ENCODE measurements at places on chromosomes 11 and 22. TPM values are rescaled to one million over a fixed set of nuclear protein-coding genes. Genes with fewer than 3 reads are reported as not detected.

DNA sequence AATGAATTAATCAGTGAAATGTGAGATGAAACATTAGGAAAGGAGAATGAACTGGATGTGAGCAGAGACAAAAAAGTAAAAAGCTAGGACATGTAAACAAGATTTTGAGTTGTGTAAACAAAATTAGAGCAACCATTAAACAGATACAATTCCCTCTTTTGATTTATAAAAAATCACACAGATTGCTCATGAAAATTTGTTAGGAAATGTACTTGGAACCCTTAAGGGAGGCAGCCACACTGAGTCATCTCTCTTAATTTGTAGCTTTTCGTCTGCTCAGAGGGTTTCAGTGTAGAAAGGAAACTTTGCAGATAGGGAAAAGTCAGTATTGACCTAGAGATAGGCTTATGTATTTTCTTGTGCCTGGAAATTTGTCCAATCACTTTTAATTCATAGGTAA is 49.6 kb upstream of the ME3 start:
- peaks cover 5% of the 10 kb centered on the region for H3K36me3 ChIP-seq
- no peak for DNase-seq
- H3K27ac ChIP-seq, result peak overlapping the region; percentile 34
- no peaks in the 10 kb centered on the region for H3K27me3 ChIP-seq

The CNIH2 gene
- 2.5 TPM for total RNA-seq

DNA sequence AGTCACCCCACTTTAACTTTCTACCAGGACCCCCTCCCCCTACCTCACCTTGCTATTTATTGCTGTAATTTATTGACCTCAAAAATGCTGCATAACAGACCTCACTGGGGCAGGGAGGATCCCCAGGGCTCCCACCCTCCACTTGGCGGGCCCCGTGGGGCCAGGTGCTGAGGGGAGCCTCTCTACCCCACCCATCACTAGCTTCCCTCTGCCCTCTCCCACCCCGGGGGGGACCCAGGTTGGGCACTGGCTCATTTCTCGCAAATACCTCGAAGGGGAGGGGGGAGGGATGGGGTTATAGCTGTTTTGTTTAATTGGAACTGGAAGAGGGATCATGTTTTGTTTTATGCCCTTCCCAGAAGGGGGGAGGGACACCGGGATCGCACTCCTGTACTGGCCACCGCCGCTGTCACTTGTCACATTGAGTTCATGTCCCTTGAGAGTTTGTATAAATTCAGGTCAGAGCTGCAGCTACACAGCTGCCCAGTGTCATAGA is 16.3 kb upstream of the TMEM191C start:
- no peaks in the 10 kb centered on the region for H3K27me3 ChIP-seq
- peaks cover 4% of the 10 kb centered on the region for H3K36me3 ChIP-seq
- no peak overlapping the region for H3K4me3 ChIP-seq
- H3K4me1 ChIP-seq, result no peaks in the 10 kb centered on the region
- no peak overlapping the region for H3K27ac ChIP-seq

GRCh38 chr11:105449100-105449734 is 160.7 kb upstream of the GRIA4 start:
- no peak overlapping the region for H3K27ac ChIP-seq
- H3K4me3 ChIP-seq, result no peak overlapping the region
- no peaks in the 10 kb centered on the region for H3K4me1 ChIP-seq
- peaks cover 3% of the 10 kb centered on the region for H3K27me3 ChIP-seq
- no peak for DNase-seq

GRCh38 chr11:121391914-121392313 is 60.2 kb upstream of the SORL1 start:
- peaks cover 29% of the 10 kb centered on the region for H3K27me3 ChIP-seq
- no peak overlapping the region for H3K4me3 ChIP-seq
- H3K36me3 ChIP-seq, result no peaks in the 10 kb centered on the region
- H3K27ac ChIP-seq, result no peak overlapping the region
- DNase-seq, result no peak

DNA sequence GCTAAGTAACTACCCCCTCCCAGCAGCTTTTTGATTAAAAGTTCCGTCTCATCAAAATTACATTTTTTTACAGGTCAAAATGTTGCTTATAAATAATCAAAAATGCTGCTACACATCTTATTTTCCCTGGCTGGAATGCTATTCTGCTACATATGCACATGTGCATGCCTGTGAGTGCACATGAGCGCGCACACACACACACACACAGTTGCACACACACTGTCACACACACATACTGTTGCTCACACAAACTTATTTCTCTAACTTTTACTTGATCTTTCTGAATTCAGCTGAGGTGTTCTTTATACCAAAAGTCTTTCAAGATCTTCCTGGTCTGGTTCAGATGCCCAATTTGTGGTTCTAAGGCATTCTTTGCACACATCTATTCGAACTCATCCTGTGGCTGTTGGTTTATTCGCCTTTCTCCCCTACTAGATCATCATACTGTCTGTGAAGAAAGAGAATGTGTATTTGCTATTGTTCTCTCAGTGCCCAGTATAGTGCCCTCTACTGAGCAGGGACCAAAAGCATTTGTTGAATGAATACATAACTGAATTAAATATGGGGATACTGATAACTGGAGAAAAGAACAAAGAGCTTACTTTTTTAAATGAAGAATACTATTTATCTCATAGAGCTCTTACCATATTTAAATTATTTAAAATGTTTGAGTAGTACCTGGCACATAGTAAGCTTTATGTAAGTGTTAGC is 68.1 kb upstream of the CCDC179 start:
- peaks cover 18% of the 10 kb centered on the region for H3K4me1 ChIP-seq
- no peak overlapping the region for H3K27ac ChIP-seq
- DNase-seq, result no peak
- H3K27me3 ChIP-seq, result no peaks in the 10 kb centered on the region
- no peaks in the 10 kb centered on the region for H3K36me3 ChIP-seq

GRCh38 chr11:129804012-129804411 is 11.6 kb upstream of the TMEM45B start:
- no peak for DNase-seq
- peaks cover 2% of the 10 kb centered on the region for H3K36me3 ChIP-seq
- H3K27ac ChIP-seq, result no peak overlapping the region
- peaks cover 64% of the 10 kb centered on the region for H3K27me3 ChIP-seq

GRCh38 chr22:23782252-23782651 is 4.5 kb upstream of the SMARCB1 start:
- H3K4me3 ChIP-seq, result no peak overlapping the region
- peak overlapping the region; percentile 17 for H3K27ac ChIP-seq
- no peak for DNase-seq
- peaks cover 51% of the 10 kb centered on the region for H3K4me1 ChIP-seq

The EXT2 gene
- 116 TPM for total RNA-seq

DNA sequence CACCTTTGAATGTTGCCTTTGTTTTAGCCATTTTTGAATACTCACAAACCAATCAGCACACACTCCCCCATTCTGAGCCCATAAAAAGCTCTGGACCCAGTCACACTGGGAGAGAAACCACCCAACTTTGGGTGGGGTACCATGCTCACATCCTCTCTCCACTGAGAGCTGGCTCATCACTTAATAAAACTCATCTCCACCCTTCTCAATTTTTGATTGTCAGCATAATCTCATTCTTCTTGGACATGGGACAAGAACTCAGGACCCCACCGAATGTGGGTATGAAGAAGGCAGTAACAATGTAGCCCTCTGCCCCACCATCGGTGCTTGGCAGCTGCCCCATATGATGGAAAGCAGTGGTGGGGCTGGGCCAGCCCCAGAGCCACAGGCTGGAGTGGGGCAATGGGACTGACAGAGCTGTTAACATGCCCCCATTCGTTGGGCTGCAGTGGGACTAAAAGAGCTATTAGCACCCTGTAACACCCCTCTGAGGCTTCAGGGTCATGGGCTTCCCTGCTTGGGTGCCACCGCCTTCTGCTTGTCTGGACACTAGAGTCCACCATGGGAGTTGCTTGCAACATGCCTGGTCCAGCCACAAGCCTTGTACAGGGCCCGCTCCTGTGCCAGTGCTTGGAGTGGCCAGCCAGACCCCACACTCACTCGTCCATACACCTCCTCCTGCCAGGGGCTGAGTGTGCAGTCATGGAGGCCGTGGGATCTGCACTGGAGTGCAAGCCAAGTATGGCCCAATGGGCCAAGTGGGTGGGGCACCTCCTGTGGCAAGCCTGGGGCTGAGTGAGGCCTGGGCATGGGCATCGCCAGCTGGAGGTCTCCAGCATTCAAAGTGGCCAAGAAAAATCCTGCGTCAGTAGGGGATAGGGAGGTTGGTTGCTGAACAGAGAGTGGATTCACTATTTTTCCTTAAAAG is 471.1 kb downstream of the TBC1D22A start:
- H3K4me1 ChIP-seq, result no peaks in the 10 kb centered on the region
- DNase-seq, result no peak
- H3K27me3 ChIP-seq, result peaks cover 14% of the 10 kb centered on the region
- H3K27ac ChIP-seq, result no peak overlapping the region

DNA sequence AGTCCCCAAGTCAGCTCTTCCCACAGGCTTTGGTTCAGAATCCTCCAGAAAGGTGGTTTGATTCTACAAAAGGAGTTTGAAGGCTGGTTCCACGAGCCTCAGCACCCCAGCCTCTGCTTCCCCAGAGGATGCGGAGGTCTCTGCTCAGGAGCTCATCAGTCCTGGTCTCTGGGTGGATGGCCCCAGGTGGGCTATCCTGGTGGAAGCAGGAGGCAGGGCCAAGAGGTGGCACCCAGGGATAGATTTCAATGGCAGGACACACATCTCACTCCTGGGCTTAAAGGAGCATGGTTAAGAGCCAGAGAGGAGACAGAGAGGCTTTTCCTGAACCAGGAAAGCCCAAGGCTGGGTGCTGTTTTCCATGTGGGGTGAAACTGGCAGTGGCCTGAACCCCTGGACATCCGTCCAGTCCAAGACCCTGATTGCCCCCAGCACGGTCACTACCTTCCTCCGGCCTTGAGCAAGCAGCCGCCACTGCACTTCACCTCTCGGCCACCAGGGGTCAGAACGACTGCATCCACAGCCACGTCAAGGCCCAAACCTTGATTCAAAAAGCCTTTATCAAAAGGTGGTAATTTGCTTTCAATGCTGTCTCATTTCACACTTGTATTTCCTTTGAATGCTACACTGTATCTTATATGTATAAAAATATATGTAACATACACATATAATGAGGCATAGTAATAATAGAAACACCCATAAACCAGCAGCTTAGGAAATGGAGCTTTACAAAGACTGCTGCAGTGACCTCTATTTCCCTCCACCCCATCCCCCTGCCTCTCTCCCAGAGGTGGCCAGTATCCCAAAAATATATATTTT is 19.3 kb upstream of the FXYD2 start:
- H3K36me3 ChIP-seq, result no peaks in the 10 kb centered on the region
- peaks cover 3% of the 10 kb centered on the region for H3K27me3 ChIP-seq

The CHST1 gene
- 12.5 TPM for total RNA-seq

GRCh38 chr22:37163575-37164504 is 14.1 kb upstream of the IL2RB start:
- H3K36me3 ChIP-seq, result no peaks in the 10 kb centered on the region
- peaks cover 17% of the 10 kb centered on the region for H3K27me3 ChIP-seq
- no peak overlapping the region for H3K27ac ChIP-seq
- peaks cover 3% of the 10 kb centered on the region for H3K4me1 ChIP-seq

The RFPL3 gene
- not detected for total RNA-seq

DNA sequence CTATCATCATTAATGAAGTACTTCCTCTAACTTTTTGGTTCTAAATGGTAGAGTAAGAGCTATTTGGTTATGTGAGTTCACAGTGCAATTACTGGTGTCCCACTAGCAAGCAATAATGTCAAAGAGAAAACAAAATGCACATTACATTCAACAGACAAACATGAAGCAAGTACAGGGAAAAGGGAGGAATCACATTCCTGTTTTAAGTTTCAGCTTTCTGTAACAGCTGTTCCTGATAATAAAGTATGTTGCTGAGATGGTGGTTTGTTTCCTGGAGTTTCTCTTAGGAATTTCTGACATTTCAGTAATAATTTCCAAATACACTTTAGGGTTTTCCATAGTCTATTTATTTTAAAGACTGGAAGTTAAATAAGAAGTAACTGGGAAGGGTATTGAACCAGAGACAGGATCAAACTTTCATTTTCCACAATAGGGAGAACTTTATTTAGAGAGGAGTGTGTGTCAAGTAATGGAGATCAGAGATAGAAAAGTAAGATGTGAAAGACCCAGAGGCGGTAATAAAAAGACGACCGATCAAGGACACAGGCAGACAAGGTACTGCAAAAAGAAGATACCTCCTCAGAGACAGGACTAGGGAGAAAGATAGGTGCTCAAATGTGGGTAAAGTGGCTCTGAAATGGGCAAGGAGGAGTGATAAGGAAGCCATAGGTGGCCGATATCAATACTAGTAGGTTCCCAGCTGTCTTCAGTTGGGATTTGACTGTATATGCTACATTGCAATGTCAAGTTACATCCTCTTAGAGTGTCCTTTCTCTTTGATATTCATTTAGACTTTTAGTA is 20.8 kb upstream of the CLNS1A start:
- no peaks in the 10 kb centered on the region for H3K27me3 ChIP-seq
- peaks cover 2% of the 10 kb centered on the region for H3K36me3 ChIP-seq
- H3K4me3 ChIP-seq, result no peak overlapping the region
- no peak for DNase-seq

DNA sequence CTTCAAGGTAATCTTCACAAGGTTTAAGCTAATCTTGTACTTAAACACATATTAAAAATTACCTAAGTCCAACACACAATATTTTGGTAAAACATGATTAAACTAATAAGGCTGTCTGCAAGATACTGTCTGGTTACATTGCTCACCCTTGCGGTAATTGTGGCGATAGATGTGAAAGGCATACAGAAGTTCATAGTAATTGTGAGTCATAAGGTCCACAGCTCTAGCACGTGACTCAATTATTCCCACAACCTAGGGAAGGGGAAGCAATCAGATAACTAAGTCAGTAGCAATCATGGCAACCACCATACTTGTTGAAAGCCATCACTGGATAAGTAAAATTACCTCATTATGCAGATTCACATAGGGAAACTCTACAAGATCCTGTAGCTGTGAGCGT is 30.5 kb upstream of the FNBP4 start:
- peaks cover 23% of the 10 kb centered on the region for H3K36me3 ChIP-seq
- no peak for DNase-seq
- no peak overlapping the region for H3K4me3 ChIP-seq
- H3K27ac ChIP-seq, result no peak overlapping the region
- H3K4me1 ChIP-seq, result peaks cover 2% of the 10 kb centered on the region

DNA sequence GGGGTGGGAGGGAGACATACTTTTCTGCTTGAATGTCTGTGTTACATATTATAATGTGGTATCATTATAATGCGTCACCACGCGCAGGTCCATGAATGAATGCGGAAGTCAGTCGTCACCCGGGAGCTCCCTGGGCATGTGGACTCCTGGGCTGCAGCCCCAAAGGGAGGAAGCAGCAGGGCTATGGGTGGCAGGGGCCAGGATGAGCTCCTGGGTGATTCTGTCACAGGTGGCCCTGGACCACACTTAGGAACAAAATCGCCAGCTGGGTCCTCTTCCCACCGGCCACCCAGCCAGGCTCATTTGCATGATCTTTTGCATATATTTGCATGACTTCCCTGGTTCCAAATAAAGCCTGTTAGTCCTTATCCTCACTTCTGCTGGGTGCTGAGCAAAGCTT is 51.2 kb downstream of the KCNJ4 start:
- H3K4me3 ChIP-seq, result no peak overlapping the region
- H3K4me1 ChIP-seq, result peaks cover 12% of the 10 kb centered on the region
- no peak overlapping the region for H3K27ac ChIP-seq
- DNase-seq, result no peak

- DNase-seq, result no peak
- peaks cover 8% of the 10 kb centered on the region for H3K27me3 ChIP-seq
Measured at GRCh38 chr11:131601586-131601985, 231.2 kb downstream of the NTM start.

The PGA3 gene
- not detected for total RNA-seq

Measured in chondrocyte (in vitro differentiated cells).